Fibroblast of gingiva (primary cell): ENCODE measurements at places on chromosomes 3 and 15.

DNA sequence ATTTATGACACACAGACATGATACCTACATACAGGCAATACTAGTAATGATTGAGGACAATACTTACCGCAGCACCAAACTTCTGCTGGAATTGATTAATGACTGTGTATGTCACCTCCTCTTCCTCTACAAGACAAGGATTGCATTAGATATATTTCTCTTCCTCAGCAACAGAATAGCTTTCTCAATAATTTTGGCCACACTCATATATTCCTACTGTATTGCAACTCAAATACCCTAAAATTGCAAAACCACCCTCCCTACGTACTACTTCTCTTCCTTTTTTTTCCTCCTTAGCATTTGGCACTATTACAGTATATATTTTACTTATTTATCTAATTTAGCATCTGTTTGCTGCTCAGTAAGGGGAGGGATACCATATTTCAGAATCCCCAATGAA is 14.8 kb downstream of the EXD1 start:
- peak; percentile 54 for DNase-seq

DNA sequence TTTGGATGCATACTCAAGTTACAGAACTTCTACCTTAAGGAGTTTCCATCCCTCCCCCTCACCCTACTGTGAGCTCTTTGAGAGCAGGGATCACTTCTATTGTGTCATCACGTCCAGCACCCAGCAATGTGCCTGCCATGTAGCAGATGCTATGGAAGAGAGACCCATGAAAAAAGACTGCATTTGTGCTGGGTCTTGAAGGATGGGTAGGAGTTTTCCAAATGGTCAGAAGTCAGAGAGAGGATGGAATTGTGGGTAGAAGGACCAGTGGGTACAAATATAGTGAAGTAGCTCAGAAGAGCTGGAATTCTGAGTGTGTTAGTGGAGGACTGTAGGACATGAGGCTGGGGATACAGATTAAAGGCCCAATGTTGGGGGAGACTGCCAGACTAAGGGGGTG is 141.7 kb downstream of the SRGAP3 start:
- DNase-seq, result no peak

DNA sequence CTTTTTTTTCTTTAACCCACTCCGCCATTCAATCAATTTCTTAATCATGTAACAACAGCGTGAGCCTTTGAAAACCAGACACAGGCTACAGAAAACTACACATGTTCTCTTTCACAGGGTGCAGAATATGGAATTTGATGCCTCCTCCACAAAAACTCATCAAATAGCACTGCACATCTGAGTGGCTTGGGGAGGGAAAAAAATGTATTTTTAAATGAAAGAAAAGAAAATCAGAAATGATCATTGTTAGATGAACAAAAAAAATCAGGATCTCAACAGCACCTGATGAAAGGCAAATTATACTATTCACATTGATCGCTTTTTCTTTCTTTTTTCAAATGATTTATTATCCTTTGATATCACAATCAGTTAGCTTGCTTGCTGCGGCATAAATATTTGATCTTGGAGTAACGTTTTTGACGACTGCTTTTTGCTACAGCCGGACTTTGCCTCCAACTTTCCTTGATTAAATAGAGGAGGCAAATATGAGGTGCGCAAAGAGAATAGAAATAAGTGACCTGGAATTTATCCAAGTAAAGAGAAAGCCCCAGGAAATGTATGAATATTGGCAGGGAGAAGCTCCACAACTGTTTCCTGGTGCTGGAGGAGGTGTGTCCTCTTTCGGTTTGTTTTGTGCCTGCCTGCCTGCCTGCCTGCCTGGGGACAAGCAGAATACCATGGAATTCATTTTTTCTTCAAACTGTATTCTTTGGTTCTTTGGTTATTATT is 63.1 kb downstream of the EDEM1 start:
- no peak for DNase-seq

DNA sequence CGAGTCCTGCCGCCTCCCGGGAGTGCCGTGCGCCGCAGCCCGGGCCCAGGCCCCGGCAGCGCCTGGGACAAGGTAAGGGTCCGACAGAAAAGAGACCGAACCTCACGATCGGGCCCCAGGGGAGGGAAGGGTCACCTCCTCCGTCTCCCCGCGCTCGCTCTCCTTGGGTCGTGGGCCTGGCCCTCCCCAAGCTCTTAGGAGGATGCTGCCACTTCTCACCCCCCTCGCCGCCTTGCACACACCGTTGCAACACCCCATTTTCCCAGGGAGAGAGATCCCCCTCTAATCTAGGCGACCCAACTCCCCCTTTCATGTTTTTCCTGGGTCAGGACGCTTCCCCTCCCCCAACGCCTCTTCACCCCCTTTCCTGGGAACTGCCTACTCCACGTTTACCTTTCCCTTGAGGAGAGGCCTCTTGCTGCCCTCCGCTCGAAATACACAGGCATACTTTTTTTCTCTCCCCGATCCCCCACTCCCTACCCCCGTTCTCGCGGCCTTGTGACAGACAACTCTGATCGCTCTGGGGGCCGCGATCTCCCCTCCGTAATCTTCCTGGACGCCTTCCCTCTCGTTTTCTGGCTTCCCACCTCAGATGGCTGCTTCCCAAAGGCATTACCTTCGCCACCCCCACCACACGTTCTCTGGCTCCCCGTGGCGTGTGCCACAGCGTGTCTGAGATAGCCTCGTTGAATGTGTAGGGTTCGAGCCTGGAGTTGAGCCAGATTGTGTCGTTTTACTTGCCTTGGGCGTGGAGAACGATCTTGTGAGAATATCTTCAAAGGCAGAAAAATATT is 688 bp downstream of the SETD5 start:
- DNase-seq, result peak; percentile 27

DNA sequence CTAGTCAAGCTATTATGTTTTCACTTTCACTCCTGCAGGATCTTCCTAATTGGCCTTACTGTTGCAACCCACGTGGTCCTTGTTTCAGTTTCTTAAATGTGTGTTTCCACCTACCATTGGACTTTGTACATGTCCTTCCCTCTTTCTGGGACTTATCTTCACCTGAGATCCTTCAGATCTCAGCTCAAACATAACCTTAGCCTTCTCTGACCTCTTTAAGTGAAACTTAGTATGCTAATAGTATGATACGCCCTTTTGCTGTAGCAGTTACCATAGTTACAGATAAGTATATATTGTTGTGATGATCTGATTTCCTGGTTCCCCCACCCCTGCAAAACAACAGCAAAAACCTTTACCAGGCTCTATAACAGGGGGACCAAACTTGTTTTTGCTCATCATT is 35.2 kb downstream of the U2SURP start:
- no peak for DNase-seq

DNA sequence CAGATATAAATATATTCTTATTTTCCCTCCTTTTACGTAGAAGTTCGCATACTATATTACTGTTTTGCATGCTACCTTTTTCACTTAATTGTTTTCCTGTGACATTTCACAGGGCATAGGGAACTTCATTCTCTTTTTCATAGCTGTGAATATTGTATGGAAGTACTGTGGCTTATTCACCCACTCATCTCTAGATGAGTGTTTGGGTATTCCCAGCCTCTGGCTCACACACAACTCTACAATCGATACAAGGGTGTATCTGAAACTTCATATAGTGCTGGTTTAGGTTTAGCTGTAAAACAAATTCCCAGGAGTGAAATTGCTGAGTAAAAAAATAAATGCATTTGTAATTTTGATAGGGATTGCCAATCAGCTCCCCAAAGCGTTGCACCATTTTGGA is 55.3 kb upstream of the MAGI1 start:
- no peak for DNase-seq

DNA sequence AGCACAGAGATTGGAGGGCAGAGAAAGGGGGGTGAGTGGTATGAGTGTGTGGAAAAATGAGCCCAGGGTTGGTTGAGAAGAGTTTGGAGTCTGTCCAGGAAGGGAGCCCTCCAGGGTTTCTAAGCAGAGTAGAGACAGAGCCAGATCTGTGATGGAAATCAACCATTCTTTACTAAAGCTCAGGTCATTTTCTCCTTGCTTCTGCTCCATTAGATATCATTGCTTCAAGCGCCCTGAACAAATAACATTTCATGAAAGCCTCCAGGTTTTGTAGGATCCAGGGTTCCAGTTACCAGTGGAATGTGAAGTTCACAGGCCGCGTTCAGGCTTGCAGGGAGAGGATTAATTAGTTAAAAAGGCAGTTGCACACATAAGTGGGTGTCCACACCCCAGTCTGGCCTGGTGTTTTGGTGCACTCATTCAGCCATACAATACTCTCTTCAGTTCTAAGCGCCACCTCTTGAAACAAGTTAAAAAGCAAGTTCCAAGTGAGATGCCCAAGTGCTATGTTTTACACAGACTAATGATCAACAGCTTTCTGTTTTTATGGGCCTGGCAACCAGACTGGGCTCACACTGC is 16.4 kb upstream of the BOC start:
- DNase-seq, result no peak

DNA sequence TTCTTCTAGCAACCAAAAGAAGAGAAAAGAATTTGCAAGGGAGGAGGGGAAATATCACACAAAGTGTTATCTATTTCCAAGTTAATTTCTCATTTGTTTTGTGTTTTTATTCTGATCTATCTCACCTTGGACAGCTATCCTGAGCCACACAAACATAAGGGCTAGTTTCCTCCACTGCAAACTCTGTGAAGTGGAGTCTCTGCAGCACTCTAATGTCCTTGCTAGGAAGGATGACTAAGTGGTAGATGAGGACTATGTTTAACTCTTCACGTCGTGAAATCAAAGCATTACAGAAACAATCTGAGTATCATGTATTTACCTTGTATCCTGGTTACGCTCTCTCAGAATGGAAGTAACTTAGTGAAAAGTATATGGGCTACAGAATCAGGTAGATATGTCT is 33.9 kb upstream of the CHRM5 start:
- DNase-seq, result no peak

DNA sequence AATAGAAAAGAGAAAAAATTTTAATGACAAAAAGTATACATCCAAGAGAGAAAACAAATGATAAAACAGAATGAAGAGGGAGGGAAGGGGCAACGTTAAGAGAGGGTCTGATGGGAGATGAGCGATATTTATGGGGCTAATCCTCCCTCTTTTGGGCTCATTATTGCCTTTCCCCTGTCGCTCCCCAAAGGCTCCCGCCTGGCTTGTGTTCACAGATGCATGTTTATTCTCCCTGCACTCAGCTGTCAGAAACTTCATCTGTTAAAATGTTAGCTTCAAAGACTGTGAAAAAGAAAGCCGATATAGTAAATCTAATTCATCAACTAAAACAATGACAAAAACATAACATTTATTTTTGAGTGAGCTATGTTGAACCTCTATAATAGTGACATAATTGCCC is 74.3 kb downstream of the GABRB3 start:
- no peak for DNase-seq

DNA sequence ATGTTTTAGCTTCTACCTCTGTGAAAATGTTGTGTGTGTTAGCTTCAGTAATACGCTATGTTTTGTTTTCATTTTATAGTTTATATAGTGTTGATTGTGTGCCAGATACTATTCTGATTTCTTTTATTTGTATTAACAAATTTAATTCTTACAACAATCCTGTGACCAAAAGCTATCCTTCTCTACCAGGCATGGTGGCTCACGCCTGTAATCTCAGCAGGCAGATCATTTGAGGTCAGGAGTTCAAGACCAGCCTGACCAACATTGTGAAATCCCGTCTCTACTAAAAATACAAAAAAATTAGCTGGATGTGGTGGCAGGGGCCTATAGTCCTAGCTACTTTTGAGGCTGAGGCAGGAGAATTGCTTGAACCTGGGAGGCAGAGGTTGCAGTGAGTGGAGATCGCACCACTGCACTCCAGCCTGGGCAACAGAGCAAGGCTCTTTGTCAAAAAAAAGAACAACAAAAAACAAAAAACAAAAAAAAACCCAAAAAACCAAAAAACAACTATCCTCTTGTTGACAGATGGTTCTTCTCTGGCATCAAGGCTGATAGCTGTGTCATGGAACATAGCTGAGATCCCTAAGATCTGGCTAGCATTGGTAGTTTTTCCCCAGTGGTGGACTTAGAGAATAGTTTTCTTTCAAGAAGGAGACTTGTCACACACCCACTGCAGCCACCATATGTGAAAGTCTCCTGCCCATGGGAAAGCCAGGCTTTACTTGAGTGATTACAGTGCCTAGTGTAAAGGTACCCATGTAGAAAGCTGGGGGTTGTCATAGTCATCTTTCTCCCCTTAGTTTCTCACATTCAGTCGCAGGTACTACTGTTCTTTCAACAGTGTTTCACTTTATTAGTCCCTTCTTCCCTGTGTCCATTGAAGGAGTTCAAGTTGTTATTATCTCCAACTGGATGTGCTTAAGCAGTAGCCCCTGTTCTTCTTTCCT is 116.5 kb downstream of the UBE2E2 start:
- no peak for DNase-seq

DNA sequence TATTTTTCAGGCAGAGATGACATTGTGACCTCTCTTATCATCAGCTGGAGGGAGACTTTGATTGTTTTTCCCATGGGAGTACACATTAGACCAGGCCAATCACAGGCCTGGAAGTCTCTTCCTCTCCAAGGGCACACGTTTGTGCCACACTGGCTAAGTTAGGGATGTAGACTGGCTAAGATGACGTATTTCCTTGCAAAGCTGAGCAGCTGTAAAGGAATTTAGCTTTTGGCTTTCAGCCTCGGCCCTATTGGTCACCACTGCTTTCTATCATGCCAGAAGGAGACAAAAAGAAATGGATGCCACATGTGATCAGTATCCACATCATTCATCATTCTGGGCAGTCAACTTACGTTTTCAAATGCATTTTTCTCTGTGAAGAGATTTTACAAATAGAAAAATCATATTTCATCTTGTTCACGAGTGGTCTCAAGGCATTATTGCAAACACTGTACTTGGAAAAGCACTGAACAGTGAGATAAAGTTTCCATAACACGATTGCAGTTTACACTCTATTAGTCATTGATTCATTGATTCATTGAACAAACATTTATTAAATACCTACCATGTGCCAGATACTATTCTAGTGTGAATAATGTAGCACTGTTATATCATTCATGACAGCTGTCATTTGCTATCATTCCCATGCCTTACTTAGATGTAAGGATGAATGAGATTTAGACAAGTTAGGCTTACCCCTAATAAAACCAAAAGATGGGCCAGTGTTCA is 27.0 kb upstream of the RNF7 start:
- DNase-seq, result peak; percentile 69

DNA sequence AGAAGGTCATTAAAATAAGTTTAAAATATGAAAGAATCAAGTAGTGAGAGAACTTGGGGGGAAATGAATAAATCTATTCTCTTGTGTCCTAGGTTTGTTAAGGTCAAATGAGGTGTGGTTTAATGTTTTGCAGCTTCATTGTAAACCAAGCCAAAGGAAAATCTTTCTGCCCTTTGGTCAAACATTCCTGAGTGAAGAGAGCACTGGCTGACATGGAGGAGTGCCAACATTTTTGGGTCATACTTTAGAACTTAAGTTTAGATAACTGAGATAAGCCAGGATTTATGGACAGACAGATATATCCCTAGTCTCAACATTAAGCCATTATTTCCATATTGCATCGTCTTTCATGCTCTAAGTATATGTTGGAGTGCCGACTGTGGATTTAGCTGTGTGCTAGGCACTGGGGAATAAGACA is 66.4 kb downstream of the PTPRG start:
- DNase-seq, result peak; percentile 84

- DNase-seq, result no peak
Measured at GRCh38 chr3:172036541-172037215, 2.7 kb upstream of the FNDC3B start.

GRCh38 chr3:180320631-180321030 is 281.3 kb upstream of the TTC14 start:
- DNase-seq, result no peak

- DNase-seq, result no peak
Measured at GRCh38 chr3:20516311-20516710, 330.3 kb upstream of the SGO1 start.
